ENCODE measurements at places on chromosomes 7 and 10.

- DNase-seq: no peak
Observed at GRCh38 chr7:64551375-64552142, 11.3 kb downstream of the ZNF680 start.

- DNase-seq: no peak
Observed at GRCh38 chr7:47183862-47184590, 397.9 kb downstream of the TNS3 start.

DNA sequence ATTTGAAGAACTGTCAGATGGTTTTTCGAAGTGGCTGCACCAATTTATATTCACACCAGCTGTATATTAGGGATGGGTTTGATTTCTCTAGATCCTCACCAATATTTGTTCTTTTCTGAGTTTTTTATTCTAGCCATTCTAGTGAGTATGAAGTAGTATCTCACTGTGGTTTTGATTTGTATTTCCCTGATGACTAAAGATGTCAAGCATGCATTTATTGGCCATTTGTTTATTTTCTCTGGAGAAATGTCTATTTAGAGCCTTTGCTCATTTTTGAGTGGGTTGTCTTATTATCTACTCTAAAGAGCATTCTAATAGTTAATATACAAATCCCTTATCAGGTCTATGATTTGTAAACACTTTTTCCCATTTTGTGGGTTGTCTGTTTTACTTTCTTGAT, 123.9 kb downstream of the PCLO start:
- no peak for DNase-seq

DNA sequence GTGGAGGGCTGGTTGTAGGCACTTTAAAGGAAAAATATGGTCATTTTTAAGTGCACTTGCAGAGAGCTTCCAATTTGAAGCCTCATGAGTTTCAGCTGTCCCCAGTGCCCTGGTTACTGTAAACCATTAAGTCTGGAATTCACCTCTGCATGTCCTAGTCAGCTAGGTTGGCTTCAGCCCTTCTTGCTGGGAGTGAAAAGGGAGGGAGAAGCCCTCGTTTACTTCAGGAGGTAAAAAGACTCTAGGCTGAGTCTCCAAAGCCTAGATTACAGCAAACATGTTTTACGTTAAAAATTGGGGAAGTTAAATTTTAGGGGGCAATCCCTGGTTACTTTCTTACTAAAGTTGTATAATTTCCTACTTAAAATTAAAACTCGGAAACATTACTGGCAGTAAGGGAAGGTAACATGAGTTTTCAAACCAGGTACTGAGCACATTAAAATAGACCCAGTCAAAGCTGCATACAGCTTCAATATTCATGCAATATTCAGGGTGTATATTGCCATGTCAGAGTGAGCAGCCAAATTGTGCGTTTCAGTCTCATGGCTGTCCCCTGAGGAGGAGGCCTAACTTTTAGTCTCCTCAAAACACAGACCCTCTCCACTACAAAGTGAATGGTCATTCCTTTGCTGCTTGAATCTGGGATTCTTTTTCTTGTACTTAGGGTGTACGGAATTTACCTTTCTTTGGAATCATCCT, 156.7 kb downstream of the PRKG1 start:
- no peak for DNase-seq

DNA sequence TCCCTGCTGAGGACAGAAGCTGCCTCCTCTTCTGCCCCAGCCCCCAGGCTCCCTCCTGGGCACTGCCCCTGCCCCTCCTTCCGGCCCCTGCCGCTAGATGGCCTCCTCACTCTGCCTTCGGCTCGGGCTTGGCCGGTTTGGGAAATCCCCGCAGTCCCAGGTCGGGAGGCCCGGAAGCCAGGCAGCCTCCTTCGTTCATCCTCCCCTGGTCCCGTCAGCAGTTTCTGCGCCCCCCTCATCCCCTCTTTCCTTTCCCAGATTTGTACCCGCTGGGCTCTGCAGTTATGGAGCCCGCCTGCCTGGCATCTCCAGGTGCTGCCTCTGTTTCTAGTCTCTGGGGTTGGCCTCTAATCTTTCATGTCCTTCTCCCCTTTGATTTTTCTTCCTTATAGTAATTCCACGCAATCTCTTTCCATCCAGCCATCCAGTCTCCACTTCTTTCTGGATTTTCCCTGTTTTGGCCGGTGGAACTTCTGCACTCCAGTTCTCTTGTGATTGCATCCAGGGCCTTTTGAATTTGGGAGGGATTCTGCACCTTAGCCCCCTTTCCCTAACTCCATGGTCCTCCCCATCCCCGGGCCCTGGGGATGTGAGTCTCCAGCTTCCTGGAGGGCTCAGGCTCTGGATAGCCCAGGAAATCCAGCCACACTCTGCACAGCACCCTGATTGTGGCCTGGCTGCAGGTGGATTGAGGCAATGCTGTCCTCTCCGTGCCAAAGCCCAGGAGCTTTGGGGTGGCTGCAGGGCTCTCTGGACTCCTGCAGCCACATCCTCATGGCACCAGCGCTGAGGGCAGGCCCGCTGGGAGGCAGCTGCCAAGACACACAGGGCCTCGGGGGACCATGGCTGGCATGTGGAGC, 3.3 kb upstream of the SHH start:
- DNase-seq: peak; percentile 45

DNA sequence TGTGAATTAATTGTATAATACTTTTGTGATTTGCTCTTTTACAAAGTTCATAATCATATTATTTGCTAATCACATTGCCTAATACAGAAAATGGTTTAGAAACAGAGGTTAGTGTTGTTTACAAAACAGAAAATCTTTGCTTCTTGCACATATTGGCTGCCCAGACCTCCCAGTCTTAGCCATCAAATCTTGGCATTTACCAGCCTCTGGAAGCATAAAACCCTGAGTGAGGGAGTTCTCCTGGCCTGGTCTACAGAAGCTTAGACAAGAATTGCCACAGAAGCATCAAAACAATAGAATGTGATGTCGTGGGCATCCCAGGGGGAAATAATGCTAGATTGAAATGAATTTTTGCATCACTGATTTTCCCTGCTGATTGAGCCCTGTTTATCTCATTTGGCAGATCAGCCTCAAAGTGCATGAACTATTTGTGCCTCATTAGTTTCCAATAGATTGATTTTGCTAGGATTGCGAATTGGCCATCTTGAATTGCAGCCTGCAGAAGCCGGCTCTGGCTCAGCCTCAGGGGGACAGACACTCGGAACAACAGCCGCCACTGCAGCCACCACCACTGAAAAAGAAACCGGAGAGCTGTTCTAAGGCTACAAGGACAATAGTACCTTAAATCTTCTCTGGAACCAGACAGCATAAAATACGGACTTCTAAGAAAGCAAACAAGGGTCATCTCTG, 11.1 kb upstream of the SORBS1 start:
- no peak for DNase-seq

- no peak for DNase-seq
Observed at GRCh38 chr10:106765241-106765754, 399.2 kb downstream of the SORCS1 start.

- no peak for DNase-seq
Observed at GRCh38 chr10:43172645-43173044, 34.4 kb downstream of the CSGALNACT2 start.

GRCh38 chr10:65367706-65368105, 1558.1 kb upstream of the LRRTM3 start:
- no peak for DNase-seq

- peak; percentile 42 for DNase-seq
Observed at GRCh38 chr10:132631338-132631735, 93.8 kb downstream of the INPP5A start.

DNA sequence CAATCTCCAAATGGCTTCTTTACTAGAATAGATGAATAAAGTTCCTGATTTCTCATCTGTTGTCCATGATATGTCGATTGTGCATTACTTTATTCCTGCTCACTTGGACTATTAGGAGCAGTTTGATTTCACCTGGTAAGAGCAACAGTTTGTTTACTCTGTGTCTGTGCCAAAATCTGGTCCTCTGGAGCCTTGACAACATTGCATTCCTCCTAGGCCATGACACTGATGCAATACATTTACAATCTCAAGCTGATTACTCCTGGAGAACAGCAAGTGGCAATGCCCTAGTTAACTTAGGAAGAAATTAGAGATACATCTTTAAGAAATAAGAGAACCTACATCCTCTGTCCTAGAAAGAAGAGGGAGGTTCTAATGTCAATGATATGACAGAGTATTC, 71.8 kb downstream of the SGCE start:
- DNase-seq: no peak

DNA sequence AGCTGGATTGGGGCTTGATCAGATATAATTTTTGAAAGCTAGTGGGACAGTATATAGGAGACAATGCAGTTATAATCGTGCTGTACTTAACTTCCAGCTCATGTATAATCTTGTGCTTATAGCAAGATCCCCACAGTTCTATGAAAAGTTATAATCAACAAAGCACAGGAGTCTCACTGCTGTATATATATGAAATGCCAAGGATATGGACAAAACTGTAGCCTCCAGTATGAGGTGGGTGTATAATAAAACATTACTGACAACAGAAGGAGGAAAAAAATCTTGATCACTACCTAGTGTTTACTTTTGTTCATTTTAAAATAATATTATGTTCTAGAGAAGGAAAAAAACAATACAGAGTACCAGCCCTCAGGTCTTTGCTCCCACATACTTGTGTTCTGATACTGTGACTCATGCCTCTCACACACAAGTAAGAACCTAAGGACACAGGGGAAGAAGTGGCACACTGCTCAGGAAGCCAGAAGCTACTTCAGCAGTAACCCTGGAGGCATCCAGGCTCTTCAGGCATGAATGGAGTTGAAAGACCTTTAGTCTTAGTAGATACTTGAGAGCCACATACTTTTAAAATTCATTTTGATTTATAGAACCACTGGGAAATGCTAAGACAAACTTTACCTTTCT, 265.7 kb upstream of the IMMP2L start:
- DNase-seq: peak; percentile 65

DNA sequence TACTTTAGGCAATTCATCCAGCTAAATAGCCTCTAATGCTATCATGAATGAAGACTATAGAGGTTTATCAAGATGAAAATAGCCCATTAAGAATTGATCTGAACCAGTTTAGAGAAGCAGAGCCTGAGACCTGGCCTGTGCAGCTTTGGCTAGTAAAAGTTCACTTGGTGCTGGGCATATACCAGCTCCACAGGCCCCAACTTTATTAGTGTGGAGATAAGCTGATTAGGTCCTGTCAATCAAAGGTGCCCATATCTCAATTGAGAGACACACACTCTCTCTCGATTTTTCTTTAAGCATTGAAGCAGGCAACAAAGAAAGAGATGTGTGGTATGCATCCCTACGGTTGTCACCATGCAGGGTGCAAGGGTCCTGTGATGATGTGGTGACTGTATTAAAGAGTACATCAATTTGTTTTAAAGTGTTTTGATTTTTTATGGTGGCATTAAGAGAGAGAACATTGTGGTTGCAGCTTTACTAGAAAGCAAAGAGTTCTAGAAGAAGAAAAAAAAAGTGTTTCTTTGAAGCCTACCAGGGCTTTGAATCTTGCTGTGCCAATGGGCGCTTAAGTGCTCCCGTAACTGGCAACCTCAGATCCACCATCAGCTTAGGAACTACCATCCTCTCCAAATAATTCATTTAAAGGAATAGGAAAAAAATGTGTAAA, 111.6 kb downstream of the VTI1A start:
- no peak for DNase-seq

DNA sequence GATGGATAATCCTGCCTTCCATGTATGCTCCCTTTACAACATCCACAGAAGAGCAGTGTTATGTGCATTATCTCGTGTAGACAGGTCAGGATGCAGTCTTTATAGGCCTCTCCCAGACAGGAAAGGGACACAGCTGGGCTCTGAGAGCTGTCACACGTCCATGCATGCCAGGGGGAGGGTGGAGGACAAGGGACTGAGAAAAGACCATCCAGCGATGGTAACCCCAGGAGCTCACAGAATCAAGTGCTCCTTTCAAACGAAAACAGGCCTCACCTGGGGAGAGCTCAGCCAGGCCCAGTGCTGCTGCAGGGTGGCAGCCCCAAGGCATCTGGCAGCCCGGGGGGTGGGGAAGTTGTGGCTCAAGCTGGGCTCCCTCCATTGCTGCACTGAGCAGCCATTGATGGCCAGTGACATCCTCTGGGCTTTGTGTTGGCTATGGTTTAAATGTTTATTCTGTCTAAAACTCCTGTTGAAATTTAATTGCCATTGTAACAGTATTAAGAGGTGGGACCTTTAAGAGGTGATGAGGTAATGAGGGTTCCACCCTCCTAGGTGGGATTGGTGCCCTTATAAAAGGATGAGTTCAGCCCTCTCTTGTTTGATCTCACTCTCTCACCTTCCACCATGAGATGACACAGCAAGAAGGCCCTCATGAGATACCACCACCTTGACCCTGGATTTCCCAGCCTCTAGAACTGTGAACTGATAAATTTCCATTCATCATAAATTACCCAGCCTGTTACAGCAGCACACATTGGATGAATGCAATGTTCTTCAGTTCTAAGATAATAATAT, 15.7 kb downstream of the JCAD start:
- DNase-seq: no peak

DNA sequence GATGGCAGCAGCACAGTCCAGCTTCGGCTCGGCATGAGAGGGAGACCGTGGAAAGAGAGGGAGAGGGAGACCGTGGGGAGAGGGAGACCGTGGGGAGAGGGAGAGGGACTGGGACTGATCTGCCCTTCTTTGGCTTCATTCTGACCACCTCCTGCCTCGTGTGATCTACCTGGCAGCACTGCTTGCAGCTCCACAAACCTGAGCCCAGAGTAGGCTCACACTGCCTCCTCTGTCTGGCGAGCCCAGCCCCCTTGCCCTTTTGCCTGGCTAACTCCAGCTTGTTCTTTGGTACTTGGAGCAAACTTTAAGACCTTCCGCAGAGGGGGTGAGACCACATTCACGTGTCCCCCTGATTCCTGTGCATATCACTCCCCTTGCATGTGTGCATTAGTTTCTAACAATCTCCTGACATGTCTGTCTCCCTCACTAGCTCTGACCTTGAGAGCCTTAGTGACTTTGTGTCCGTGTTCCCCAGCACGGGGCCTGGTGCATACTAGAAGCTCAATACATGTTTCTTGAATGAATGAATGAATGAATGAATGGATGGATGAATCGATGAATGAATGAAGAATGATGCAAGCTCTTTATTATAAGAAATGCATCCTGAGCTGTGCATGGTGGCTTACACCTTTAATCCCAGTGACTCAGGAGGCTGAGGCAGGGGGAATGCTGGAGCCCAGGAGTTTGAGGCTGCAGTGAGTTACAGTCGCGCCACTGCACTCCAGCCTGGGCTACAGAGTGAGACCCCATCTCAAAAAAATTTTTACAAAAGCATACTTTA, 31.2 kb downstream of the UBTD1 start:
- DNase-seq: no peak

DNA sequence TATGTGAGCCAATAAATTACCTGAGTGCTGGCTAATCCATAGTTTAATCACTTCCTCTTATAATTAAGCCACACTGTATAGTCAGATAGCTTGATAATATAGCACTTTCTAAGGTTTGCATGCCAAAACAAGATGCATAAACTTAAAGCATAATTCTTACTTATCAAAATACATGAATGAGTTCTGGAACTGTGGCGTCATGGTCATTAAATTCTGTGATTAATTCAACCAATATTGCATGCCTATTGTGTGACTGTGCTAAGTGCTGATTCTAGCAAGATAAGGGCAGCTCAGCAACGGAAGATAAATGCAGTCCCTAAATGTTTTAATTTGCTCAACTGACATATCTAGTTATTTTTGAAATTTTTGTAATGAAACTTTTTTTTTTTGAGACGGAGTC, 29.7 kb downstream of the HOXA1 start:
- DNase-seq: no peak

Measured in brain microvascular endothelial cell (primary cell).